ENCODE measurements at places on chromosomes 6 and 20.

DNA sequence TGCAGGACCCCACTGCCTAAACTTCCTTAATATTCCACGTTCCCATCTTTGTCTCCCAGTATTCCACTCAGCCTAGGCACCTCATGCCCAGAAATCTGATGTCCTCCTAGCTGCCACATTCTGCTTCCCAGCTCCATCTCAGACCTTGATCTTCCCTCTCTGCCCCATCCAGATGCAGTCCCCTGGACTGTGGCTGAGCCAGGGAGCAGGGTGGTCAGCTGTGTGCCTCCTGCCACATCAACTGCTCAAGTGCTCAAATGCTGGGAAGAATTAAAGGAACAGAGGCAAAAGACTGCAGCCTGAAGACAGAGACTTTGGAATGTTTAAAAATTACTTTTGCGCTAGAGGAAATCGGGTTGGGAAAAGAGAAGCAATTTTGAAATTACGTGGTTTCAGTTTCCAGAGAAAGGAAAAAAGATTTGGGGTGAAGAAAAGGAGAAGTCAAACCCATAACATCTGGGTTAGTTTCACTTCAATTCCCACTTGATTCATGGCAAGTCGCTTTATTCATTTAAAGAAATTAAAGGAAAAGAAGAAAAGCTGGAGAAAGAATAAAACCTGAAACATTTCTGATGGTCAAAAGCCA, 704.8 kb downstream of the PTPRT start:
- DNase-seq, result no peak

DNA sequence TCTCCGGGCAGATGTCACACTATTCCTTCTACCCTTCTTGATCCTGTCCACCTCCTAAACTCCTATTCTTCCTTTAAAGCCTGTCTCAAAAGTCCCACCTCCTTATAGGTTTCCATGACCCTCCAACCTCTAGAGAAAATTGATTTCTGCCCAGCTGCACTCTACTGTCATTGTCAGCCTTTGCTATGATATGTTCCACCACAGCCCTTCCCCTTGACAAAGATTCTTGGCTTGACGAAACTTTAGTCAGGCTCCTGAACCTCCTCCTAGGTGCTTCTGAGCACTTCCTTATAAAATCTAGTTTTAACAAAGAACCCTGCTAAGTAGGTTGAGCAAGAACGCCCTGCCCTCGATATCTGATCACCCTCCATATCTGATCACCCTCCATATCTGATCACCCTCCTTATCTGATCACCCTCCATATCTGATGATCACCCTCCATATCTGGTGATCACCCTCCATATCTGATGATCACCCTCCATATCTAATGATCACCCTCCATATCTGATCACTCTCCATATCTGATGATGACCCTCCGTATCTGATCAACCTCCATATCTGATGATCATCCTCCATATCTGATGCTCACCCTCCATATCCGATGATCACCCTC, 103.2 kb downstream of the RIN2 start:
- no peak for DNase-seq

GRCh38 chr6:10316373-10316721, 98.5 kb downstream of the TFAP2A start:
- DNase-seq, result peak; percentile 2

DNA sequence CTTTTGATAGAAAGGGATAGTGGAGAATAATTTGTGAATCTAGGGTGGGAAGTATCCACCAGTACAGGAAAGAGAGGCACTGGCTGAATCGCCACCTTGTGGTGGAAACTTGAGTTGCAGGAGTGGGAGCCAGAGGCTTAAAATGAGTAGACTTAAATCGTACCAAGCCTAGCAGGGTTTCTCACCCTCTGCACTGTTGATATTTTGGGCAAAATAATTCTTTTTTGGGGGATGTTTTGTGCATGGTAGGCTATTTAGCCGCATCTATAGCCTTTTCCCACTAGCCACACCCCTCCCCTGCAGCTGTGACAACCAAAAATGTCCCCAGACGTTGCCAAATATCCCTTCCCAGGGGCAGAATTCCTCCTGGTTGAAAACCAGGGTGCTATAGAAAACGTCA, 119.1 kb downstream of the DHX35 start:
- peak; percentile 18 for DNase-seq

DNA sequence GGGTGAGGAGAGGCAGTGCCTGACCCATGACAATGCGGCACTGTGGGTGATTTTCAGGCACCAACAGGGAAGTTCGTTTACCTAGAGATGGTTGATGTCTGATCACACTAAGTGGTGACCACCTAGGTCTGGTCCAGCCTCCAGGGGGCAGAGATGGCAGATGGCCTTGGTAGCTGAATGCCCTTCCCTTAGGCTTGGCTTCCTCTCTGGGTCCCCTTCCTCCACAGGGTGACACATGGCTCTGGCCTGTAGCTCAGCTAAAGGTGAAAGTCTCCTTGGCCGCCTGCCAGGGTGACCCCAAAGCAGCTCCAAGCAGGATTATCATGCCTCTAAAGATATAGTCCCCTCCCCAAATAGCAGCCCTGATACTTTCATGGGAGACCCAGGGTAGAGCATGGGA, 6.4 kb downstream of the GDAP1L1 start:
- DNase-seq, result no peak

DNA sequence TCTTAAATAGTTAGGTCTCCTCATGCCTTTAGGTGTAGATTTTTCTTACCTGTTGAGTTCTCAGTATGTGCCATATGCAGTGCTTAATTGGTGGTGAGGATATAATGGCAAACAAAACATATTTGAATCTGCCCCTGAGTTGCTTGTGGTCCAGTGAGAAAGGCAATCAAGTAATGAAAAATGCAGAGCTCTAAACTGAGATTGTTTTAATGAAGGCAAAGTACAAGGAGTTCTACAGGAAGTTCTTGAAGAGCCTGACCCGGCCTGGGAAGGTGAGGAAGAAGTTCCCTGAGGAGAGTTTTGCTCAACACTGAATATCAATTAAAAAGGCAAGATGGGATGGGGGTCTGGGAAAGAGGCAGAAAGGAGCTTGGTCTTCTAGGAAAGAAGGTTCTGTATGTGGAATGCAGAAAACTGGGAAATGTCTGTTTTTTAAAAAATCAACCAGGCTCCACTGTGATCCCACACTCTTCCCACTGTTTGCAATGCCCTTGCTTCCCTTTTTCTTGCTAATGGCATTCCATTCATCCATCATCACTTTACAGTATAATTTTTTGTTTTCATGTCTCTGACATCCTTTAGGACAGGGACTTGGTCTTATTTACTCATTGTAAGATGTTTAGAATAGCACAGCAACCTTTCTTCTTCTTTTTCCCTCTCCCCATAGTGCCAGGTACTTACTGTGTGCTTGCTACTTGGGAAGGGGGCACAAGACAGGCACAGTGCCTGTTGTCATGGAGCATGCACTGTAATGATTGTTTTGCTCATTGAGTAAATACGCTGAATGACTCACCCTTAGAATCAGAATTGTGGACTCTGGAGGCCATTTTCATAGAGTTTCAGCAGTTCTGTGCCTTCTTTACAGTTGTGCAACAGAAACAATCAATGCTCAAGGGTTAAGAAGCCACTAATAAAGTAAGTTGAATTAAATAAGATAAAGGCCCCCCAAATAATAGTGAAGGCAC, 64.3 kb downstream of the ANKS1A start:
- no peak for DNase-seq

DNA sequence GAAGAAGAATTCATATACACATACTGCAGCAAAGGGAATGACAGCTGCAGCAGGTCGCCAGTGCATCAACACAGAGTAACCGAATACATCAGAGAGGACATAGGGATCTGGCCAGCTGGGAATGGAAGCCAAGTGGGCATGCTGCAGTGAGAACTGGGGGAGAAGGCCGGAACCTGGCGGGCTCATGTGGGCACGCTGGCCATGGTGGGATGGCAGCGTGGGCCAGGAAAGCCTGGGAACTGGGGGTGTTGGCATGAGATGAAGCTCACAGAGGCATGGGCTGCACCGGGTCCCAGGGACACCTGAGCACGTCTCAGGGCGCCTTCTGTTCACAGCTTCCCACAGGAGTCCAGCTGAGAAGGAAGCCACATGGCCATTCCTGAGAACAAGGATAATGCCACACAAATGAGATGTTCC, 139.5 kb upstream of the AGPAT4 start:
- DNase-seq, result no peak

GRCh38 chr6:37230104-37230503, 27.5 kb upstream of the TBC1D22B start:
- no peak for DNase-seq

DNA sequence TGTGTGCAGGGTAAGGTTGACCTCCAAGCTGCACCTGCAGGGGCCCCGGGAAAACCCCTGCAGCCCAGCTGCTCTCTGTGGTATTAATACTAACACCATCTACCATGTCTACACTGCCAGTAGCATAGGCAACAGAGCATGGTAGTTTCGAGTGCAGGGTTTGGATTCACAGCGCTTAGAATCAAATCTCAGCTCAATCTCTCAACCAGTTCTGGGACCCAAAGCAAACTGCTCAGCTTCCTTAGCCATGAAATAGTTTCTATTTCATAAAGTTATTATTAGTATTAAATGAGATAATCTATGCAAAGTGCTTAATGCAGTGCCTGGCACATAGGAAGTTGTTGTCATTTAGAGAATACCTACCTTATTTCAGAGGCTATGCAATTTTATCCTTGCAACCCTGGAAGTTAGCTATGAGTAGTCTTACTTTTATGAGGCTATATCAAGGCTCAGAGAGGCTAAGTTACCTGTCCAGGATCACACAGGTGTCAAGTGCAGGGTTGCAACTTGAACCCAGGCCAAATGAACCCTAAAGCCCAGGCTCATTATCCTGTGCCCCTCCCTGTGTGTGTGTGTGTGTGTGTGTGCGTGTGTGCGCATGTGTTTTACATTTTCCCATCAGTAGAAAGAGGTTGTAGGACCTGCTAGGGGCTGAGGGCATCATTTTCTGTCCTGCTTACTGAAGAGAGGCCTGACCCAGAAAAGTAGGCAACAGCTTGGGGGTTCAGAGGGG, 27.6 kb upstream of the MRPS18A start:
- DNase-seq, result no peak

DNA sequence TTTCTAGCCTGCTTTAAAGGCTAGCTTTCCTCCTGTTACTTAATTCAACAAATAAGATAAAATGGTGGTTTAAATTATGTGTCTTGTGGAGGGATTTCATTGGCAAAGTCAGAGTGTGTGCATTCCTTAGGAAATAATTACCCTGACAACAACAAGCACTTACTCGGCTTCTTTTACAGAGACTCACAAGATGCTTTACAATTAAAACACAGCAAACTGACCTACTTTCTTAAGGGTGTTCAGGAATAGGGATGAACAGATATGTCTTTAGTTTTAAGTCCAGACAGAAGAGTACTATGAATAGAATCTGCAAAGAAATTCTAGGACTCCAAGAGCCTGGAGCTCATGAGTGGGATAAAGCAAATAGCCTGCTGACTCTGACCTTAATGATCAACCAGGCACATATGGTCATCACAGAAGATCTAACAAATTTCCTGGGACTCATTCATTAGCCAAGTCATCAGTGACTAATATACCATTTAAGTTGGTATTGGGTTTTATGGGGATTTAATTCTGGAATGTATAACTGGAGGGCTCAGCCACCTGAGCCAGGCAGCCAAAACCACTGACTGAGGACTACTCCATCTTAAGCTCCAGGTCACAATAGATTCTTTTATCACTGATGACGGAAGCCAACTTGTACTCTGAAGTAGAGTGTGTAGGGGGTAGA, 161.8 kb upstream of the RIMS1 start:
- DNase-seq, result no peak

DNA sequence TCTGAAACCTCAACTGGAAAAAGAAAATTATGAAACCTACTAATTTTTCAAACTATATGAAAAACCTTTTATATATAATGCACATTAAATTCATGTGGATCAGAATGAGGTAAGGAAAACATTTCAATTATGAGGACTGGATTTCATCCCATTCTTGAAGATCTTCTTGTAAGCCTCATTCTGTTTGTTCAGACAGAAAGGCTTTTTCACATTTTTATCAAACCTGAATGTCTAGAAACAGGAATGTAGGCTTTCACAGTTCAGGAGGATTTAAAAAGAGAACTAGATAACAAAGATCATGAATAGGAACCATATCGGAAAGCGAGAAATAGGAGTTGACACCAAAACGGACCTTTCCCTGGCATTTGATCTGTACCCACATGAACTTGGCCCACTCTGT, 192.5 kb upstream of the KCNK16 start:
- DNase-seq, result no peak

DNA sequence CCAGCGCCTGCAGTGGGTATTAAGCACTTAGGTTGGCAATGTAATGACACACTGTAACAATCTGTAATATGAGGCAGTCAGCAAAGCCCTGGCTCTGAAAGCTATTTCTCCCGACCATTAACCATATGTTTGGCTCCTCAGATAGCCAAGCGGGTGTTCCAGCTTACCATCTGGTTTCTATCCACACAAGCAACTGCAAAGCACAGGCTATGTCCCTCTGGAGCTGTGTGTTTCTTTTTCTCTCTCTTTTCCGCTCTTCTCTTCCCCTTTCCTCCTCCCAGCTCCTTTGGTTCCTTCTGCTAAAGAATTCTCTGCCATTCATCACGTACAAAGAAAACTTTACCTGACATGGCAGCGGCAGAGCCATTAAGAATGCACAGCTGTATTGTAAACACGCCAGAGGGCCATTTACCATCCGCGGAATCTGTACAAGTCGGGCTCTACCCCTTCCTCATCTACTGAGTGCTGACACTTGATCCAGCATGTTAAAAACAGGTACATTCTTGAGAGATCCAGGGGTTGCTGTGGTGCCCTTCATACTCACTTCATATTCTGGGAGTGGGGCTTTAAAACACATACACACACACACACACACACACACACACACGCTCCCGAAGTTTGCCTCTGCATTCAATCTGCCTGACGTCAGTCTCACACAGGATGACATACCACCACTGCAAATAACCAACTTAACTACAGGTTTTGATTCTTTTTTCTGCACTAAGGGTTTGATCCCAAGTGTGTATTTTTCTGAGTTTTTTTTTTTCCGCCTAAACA, 77.2 kb downstream of the BACH2 start:
- peak; percentile 42 for DNase-seq

GRCh38 chr6:35031611-35032529, 109.3 kb downstream of the TCP11 start:
- no peak for DNase-seq

- DNase-seq, result no peak
Observed at GRCh38 chr6:122569230-122569771, 40.9 kb upstream of the PKIB start.

DNA sequence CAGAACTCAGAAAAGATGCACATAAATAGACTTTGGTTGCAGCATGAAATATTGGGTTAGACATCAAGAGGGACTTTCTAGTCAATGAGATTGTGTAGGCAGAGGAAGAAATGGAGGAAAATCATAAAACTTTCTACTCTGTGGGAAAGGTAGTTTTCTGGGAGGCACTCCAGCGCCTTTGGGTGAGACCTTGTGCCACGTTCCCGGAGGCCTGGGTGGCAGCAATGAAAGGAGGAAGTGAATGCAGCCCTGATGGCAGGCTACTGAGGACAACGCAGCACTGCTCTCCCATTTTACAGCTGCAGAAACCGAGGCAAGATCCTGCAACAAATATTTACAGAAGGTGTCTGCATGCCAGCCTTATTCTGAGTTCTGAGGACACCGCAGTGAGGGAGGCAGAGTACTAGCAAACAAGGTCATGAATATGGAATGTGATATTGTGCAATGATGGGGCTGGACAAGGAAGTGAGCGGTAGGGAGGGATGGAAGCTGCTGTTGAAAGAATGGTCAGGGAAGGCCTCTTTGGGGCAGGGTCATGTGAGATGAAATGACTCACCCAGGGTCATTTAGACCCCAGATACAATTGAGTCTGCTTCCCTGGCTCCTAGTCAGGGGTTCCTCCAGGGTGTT, 159.1 kb downstream of the TFAP2C start:
- DNase-seq, result no peak

- no peak for DNase-seq
Observed at GRCh38 chr20:37880726-37881591, 22.0 kb upstream of the VSTM2L start.

GRCh38 chr20:50125279-50125678, 12.3 kb upstream of the UBE2V1 start:
- no peak for DNase-seq

Data from C1 segment of cervical spinal cord (tissue), 14 donors.